ENCODE measurements at places on chromosomes 6 and 20.

GRCh38 chr6:17431581-17431980, 38.2 kb downstream of the CAP2 start:
- DNase-seq: no peak

DNA sequence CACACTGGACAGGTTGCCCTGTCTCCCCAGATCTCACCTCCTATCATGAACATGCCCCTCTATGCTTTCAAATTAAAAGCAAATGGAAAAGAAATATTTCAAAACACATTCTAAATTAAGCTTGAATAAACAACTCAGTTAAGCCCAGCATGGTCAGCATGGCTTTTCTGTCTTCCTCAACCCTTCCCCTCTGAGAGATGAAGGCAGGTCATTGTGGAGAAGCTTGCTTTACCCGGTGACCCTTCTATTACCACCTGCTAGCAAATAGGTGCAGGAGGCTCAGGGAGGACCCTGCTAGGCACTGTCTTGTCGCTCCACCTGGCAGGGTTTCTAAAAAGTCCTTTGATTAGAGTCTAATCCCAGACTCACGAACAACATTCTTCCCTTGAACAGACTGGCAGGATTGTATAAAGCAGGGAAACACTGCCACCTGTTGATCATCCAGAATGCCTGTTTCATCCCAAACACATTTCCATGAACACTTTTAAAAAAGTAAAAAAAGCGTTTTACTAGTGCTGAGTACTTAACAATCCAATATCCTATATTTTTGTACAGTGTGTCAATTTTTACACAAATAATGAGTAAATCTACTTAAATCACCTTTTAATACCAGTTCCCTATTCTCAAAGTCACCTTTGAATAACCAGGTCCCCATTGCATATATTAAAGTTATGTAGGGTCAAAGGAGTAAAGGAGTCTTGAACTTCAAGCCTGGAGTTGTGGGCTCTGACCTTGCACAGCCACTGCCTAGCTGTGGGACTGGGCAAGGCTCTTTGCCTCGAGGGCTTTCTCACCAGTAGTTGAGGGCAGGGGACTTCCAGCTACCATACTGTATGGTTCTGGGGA, 75.5 kb downstream of the GPR6 start:
- DNase-seq: no peak

GRCh38 chr20:584971-585301, 25.2 kb downstream of the TCF15 start:
- no peak for DNase-seq

GRCh38 chr20:10313215-10313614, 94.6 kb downstream of the SNAP25 start:
- no peak for DNase-seq

GRCh38 chr20:17624551-17625245, 54.8 kb downstream of the DSTN start:
- no peak for DNase-seq

DNA sequence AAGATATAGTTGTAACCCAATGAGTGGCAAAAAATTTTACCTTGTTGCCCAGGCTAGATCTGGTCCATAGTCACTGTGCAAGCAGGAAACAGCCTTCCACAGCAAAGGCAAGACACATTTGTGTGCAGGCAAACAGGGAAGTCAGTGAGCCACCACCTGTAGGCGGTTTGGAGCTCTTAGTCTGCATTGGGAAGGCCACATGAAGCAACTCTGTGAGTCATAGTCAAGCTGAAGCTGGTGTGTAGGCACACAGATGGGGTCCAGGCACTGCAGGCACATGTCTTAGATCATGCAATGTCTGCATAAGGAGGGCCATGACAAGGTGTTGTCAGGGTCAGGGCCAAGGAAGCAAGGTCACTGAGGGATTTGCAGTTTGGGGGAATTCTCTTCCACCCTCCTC, 543.2 kb upstream of the EPHA7 start:
- DNase-seq: no peak

- no peak for DNase-seq
These were observed 27.8 kb upstream of the PKHD1 start for GRCh38 chr6:52115145-52115741.

DNA sequence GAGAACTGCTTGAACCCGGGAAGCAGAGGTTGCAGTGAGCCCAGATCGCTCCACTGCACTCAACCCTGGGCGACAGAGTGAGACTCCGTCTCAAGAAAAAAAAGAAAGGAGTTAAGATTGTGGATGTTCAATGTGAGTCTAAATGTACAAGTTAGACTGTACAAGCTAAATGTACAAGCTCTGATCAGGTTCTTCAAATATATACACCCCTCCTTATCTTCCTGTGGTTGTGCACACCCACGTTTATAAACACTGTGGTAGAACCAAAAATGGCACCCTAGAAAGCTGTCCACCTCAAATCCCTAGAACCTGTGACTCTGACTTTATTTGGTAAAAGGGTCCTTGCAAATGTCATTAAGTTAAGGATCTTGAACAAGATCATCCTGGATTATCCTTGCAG, 11.2 kb upstream of the RANBP9 start:
- DNase-seq: no peak

- no peak for DNase-seq
These were observed 279.7 kb upstream of the FLRT3 start for GRCh38 chr20:14617123-14617522.

GRCh38 chr6:130810307-130811030, 16.7 kb upstream of the SMLR1 start:
- DNase-seq: no peak

DNA sequence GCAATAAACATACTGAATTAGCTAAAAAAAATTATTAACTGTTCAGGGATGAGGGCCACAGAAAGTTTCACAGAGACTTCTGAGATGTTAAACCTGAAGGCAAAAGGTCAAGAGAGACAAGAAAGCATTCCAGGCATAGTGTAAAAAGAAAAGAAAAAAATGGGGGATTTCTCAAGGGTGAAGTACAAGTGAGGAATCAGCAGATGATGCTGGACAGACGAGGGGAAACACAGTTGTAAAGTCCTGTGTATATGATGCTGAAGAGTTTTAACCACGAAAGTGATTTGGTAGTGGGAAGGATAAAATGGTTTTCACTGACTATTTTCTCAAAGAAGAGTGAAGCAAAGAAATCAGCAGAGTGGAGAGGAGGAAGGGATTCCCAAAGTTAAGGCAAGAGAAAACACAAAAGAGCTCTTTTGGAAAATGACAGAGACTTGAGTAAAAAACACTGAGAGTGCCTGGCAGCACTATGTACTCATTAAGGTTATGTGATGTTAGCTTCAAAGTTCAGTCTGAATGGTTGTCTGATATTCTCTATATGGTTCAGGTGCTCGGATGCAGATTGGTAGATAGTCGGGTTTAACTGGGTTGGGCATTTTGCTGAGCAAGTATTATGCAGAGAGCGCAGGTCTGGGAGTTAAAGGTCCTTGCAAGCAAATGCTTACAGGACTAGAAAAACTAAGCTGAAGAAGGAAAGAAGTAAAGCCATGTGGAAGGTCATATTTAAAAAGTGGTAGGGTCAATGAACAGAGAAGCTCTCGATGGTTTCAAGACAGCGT, 16.4 kb downstream of the RAB23 start:
- DNase-seq: no peak

GRCh38 chr6:129491436-129491835, 218.5 kb downstream of the ARHGAP18 start:
- DNase-seq: no peak

- DNase-seq: no peak
These were observed 157.6 kb upstream of the INSM1 start for GRCh38 chr20:20210327-20210726.
